Posterior vena cava (tissue), 2 donors: ENCODE measurements at places on chromosomes 3 and 15.
A peak's percentile ranks its signal among the peaks of the same experiment; 100 is the strongest.

- no peak for DNase-seq
Measured at GRCh38 chr3:64257100-64257755, 32.0 kb upstream of the PRICKLE2 start.

DNA sequence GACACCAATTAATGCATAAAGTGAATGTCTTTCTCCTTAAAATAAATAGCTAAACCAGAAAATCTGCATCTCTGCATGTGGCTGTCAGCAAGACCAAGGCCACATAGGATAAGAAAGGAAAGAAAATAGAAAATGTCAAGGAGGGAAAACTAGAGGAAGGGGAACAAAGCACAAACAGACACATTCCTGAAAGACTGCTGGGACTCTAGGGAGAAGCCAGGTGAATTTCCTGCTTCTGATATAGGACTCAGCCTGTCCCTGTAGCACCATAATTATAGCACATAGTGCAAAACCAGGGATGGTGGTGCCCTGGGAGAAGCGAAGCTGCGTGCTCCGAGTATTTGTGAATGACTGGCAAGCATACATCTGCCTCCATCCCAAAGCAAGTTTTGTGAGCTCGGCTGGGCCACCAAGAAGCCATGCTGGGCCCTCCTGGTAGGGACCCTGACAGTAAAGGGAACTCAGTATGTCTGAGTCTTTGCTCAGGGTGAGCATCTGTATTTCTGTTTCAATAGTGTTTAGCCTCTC lies 14.2 kb downstream of the FSTL1 start:
- DNase-seq, result no peak

GRCh38 chr3:134617608-134618477 lies 33.0 kb downstream of the KY start:
- DNase-seq, result peak; percentile 48

DNA sequence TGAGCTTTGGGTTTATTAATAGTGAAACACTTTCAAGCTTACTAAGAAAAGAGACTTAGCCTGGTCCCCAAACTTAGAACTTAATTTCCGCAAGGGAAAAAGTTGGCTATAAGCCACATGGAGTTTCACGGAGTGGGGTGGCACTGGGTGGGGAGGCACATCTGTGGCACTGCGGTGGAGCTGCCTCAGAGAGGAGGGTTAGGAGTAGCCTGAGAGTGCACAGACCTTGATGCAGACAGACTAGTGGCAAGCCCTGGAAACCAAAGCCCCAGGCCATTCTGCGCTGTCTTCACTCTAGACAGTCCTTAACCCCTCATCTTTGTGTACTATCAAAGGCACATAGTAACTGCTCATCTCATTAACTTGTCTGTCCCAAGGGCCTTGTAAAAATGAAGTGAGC lies 22.0 kb downstream of the CXCR6 start:
- DNase-seq, result peak; percentile 42
